ENCODE measurements at places on chromosomes 12 and 14.

DNA sequence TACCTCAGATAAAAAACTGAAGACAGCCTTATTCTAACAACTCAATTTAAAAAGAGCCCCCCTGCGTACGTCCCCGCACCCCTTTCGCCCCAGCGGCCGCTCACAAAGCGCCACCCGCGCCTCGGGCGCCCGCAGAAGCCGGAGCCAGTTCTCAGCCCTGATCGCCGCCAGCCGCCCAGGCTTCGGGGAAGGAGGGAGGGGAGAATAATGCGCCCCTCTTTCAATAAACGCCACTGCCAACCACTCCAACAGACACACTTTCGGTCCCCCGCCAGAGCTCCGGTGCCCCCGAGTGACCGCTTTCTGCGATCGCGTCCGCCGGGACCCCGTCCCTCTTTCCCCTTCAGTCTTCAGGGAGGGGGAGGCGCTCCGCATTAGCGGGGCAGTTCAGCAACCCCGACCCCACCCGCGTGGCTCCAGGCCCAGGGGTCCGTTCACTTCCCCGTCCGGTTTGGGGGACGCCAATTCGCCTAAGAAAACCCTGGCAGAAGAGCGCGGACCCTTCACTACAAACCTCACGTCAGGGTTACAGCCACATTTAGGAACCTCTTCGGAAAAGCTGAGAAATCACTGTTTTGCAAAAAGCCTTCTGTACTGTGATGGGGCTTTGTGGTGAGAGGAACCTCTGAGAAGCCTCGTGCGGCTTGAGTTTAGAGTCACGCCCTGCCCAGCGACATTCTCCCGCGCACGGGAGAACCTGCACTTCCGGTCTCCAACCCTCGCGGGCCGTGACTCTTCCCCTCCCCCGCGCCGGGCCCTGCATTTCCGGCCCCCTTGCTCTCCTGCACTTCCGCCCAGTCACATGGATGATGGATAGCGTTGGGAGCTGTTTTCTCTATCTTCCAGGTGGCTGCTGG lies 18.7 kb downstream of the FOXG1 start:
- no peak for DNase-seq

DNA sequence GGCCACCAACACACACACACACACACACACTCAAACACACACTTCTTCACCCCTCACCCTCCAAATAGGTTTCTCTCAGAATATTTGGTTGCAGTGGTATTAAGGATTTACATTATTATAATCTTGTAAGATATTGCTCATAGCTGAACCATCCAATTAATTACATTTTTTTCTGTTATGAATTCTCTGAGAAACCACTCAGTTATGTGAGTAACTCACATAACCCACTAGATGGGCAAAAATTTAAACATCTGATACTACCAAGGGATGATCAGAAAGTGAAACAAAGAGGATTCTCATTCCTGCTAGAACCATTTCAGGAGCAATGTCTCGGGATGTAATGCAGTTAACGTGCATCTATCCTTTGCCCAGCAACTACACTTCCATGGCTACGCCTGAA lies 31.6 kb downstream of the TMTC1 start:
- DNase-seq: no peak

DNA sequence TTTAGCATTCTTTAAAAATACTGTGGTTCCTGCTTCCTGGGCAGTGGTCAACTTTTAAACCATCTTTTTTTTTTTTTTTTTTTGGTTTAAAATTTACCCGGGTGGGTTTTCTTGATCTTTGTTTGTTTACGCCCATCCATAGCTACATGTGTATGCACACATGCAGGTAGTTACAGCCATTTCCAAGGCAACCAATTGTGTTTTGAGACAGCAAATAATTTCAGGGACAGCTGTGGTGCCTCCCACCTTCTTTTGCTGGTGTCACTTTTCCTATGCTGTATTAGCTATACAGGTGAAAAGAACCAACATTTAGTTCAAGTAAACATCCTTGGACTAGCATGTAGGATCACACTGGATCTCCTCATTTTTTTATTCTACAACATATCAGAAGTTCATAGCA lies 52.0 kb upstream of the PSMA6 start:
- DNase-seq: no peak

DNA sequence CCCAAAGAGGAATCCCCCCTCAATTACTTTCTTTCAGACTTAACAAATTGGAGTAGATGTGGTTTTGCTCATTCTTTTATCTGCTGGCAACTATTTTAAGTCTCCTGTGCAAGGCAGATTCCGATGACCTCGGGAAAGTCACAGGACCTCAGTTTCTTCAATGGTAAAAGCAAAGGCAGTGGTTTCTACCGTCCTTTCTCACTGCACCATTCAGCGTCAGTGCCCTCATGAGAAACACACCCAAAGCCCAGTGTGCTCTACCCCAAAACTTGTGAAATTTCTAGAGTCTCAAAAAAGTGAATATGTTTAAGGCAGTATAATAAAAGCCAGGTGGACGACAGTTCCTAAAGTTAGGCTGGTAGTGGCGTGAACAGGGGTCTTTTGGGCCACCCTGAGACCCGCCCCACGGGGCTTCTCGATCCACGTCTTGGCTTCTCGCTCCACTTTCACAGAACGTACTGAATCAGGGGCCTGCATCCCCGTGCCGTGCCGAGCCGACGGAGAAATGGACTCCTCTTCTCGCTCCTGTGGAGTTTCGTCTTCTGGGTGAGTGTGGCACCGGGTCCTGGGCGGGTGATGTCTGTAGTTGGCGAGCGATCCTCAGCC lies 1.3 kb upstream of the ARHGAP5 start:
- DNase-seq: peak; percentile 25

DNA sequence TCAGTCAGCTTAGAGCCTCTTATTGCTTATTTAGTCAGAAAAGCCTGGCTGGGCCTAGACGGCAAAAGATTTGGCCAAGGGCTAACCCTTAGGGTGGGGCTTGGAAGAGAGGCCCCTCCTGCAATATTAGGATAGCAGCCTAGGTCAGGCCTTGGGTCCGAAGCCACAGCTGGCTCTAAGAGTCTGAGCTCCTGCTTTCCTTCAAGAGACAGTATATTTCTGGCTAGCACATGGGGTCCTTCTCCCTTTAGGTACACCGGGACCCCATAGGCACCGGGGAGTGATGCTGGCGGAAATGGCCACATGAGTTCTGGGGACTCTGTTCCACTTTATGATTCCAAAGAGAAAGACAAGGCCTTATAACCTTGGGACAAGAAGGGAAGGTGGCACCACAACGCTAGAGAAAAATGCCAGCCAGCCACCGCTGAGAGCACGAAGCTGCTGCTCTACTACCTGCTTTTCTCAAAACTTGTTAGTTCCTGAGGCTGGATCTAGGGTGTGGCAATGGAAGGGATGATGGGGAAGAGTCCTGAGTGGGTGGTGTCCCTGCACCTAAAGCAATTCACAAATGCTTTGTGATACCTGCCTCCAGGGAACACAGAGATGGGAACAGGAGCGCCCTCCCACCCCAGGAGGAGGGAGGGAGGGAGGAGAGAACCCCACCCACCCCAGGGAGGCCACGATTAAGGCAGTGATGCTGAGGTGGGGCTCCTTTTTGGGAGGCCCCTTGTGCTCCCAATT lies 3.1 kb upstream of the AVIL start:
- DNase-seq: no peak

- DNase-seq: no peak
These were observed 5.3 kb downstream of the BAG5 start for GRCh38 chr14:103556946-103557758.

DNA sequence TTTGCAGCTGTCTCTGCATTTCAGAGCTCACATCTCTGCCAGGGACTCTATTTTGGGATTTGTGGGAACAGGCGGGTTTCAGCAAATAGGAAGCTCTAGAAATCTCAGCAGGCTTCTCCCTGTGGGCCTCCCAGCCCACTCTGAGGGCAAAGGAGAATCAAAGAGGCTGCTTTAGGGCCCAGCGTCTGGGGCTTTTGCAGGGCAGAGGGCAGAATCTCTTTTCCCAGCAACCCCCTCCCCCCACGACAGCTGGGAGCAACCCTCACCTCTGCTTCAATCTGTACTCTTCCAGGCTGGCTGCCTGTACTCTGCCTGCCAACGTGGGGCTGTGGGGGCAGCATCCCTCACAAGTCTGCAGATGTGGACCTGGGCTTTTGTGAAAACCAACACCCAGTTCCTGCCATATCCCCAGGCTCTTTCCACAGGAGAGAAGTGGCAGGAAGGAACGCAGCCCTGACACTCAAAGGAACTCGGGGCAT lies 529.6 kb upstream of the TBX3 start:
- DNase-seq: no peak

DNA sequence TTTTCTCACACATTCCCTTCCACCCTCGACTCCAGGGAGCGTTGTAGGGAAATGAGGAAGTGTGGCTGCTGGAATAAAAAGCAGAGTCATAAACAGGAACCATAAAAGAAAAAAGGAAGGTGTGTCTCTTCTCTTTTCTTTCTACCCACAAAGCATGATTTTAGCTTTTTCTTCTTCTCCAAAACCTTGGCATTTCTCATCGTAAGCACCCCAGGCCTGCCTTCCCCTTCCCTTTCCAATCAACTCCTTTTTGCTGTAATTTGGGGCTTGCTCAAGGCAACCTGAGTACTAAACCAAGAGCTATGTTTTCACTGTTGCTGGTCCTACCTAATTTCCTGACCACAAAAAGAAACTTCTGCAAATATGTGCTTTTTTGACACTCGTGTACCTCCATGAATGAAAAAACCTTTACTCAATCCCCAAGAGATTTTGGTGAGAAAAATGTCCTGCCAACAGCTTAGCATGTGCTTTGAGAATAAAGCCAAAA lies 9.2 kb downstream of the PLBD1 start:
- no peak for DNase-seq

DNA sequence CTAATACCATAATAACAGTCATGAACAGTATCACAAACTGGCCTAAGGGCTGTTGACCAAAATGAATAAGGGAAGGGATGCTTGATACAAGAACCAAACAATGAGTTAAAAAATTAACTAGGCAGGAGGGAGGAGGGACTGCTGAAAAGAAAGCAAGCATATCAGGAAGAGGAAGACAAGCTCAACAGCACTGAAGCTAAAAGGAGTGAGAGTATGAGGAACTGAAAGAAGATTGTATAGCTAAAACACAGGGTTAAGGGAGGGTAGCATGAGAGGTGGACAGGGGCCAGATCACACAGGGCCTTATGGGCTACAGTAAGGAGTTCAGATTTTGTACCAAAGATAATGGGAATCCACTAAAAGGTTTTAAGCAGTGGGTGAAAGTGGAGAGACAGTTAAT lies 34.1 kb downstream of the ITGA7 start:
- DNase-seq: no peak

DNA sequence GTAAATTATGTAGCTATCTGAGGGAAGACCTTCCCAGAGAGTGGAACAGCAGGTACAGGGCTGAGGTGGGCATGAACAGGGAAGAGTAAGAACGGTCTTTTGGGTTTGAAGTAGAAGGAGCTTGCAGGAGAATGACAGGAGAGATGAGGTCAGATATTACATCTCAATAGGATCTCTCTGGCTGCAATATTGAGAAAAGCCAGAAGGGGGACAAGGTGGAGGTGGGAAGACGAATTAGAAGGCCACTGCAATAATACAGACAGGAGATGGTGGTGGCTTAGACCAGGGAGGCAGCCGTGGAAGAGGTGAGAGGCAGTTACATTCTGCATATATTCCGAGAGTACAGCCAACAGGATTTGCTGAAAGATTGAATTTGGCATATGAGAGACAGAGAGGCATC lies 310.2 kb downstream of the APAF1 start:
- no peak for DNase-seq

GRCh38 chr14:100902295-100903133 lies 1.0 kb downstream of the RTL1 start:
- DNase-seq: no peak

DNA sequence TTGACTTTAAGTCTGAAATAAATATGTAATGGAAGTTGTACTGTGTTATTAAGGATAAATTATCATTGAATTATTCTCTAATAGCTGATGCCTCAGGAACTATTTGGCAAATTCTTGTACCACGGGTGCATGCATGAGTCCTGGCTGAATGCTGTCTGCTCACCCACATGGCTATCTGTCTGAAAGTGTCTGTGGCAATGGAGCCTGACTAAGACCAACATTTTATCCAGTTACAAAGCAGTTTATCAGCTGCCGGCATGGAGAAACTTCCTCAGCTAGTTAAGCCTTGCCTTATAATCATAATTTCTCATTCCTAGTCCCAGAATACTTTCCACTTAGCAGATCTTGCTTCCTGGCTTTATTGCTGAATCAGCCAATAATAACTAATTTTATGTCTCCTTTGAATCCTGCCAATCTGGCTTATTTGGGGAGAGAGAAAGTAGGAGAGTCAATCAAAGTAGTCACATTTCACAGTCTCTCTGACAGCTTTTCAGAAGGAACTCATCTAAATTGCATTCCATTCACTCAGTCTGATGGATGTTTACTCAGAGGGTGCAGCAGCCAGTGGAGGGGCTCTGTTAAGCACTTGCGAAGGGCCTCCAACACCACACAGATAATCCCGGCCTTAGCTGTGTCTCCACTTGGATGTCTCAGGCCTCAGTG lies 280.6 kb upstream of the CLEC14A start:
- DNase-seq: no peak

GRCh38 chr12:131444220-131445164 lies 266.4 kb upstream of the SFSWAP start:
- DNase-seq: no peak

DNA sequence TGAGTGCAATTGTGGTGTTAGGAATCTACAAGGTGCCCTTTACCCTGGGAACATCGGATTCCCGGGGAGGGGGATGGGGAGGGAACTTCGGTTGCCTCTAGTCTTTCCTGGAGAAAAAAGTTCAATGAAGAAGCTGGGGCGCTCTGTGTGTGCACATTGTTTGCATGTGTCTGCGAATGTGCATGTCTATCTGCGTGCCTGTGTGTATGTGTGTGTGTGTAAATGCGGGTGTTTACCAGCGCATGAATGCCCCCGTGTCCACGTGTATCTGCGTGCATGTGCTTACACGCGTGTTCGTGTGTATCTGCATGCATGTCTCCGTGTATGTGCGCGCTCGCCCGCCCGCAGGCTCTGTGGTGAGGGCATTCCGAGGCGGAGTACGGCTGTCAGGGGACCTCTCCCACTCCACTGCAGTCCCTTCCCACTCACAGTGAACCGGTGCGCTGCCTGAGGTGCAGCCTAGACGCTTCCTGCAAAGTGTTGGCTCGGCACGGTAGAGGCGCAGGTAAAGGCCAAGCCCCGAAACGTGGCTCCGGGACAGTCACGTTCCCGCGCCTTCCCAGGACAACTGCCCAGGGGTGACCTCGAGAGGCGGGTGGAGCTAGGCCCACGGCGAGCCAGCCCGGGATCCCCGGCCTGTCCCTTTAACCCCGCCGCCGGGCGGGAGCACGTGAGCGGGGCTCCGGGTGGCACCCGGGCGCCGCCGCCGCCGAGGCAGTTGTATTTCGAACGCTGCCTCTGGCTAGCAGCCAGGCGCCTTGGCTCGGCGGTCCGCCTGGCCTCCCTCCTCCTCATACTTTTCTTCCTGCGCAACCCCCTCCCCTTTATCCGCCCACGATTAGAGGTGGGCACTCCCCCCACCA lies 539 bp upstream of the HMGA2 start:
- DNase-seq: no peak

DNA sequence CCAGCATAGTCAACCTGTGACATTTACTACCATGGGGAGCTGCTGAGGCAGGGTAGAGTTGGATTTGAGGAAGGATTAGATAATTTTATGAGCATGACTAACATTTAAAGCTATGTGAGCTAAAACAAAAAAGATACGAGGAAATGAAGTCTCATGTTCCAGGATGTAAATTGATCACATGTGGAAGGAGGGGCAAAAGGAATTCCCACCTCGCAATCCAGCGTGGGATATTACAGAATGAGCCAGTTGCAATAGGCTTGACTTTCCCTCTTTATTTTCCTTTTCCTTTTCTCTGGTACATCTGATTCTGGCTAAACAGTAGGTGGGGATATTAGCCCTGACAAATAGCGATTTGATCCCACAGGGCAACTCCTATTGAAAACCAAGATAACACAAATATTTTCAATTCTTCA lies 214.9 kb upstream of the HMGA2 start:
- DNase-seq: no peak

- DNase-seq: no peak
These were observed 102.2 kb downstream of the ARF6 start for GRCh38 chr14:49994951-49995561.

Measured in stimulated activated CD4-positive, alpha-beta T cell treated with anti-CD3 and anti-CD28 coated beads, Interleukin-15, amount 100 ng/mL, for 1 hour (primary cell).